ENCODE measurements at places on chromosomes 7 and 10.

GRCh38 chr7:49788455-49789059, 15.1 kb downstream of the VWC2 start:
- DNase-seq: no peak

DNA sequence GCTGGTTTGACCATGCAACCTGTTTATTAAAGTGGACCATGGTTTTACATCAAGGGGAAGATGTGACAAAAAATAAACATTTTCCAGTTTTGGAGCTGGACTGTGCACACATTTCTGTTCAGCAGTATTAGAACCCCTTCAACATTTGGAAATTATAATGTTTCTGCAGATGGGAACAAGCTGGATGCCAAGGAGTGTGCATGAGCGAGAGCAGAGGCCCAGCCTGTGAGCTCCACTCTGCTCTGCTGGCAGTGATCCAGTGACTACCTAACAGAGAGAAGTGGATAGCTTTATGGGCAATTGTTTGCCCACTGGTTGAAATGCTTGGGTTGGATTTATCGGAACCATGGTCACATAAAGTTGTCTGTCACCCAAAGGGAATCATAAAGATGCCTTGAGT, 456.7 kb downstream of the NRG3 start:
- no peak for DNase-seq

DNA sequence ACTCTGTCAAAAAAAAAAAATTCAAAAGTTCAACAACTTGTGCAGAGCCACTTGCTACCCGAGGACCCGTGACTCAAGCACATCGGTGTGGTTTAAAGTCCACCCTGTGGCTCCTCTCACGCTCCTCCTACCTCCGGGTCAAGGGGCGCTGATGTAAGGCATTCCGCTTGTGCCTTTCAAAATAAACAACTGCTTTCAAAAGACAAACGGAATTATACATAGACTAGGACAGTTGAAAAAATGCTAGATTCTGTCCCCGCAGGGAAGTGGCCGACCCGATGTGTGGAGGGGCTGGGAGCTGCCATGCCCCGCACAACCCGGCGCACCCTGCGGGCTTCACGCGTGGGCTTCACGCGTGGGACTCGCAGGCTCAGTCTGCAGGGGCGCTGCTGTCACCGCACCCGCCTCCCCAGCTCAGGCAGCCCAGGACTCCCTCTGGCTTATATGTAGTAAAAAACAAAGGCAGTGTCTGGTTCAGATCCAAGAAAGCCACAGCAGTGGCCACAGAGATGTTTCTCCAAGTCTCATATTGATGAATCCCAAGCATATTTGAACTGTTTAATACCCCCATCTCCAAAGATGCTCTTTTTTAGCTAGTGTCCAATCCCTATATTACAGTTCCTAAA, 239.7 kb upstream of the INHBA start:
- no peak for DNase-seq

DNA sequence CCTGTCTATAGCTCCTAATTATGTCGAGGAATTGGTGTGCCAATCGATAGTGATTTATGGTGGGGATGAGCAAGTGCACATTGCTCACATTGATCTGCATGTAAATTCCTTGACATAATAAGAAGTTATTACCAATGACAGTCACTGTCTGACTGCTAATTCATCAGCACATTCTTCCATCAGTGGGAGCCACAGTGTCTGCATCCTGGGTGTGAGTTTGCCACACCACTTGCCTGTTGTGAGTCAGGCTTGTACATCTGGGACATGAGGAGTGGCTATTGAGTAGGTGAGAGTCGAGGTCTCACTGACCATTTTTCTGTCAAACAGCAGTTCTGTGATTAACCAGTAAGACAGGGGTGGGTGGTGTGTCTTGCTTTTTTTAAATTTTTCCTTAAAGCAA, 263.4 kb downstream of the LRMDA start:
- no peak for DNase-seq

DNA sequence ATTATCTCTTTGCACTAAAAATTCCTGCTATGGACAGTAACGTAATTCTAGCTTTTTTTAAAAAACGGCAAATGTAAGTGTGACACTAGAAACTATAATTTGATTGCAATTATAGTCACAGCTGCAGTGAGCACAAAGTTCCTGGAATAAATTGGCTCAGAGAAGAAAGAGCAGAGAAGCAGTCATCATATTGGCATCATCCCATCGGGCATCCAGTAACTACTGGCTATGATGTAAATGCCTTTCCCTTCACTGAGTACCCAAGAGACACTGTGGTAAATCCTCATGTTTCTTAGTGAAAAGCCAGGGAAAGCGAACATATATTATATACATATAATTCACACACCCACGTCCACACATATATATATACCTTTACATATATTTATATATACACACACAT, 43.6 kb downstream of the PIP4K2A start:
- no peak for DNase-seq

GRCh38 chr7:6256109-6256483, 16.3 kb downstream of the CYTH3 start:
- DNase-seq: no peak

GRCh38 chr7:136509466-136509865, 359.0 kb upstream of the CHRM2 start:
- no peak for DNase-seq

GRCh38 chr7:151891753-151892152, 14.8 kb upstream of the PRKAG2 start:
- no peak for DNase-seq

DNA sequence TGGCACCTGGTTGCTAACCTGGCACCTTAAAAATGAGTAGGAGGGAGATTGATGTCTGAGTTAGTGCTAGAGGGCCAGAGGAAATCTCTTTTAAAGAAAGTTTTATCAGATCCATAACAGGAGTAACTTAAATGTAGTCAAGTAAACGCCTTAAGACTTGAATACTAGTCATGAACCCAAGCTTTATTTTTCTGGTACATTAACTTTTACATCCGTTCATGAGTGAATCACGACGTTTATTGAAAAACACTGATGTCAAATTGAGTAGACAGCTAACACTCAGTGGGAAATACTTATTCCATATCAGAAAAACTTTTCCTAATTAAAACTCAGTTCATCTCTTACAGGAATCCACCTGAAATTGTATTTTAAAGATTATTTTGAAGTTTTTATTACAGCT, 6.9 kb upstream of the LAMB1 start:
- DNase-seq: no peak

GRCh38 chr7:134874407-134874806, 95.0 kb downstream of the CALD1 start:
- DNase-seq: no peak

DNA sequence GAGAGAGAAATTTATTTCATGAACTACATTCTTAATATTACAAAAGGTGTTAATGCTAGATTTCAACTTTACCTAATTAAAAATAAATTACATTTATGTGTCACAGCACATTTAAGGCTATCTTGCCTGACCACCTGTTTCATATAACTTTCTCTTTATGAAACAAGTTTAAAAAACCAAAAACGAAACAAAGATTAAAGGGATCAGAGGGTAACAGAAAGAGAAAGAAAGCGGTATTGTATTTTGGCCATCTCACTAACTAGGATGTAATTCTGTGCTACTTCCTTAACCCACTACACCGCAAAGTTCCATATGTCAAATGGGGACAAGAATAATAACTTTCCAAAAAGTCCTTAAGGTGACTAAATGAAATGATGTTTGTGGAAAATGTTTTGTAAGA, 6.3 kb upstream of the RHOBTB1 start:
- no peak for DNase-seq

- DNase-seq: no peak
Measured at GRCh38 chr10:43939939-43940820, 291.5 kb upstream of the ZNF32 start.

DNA sequence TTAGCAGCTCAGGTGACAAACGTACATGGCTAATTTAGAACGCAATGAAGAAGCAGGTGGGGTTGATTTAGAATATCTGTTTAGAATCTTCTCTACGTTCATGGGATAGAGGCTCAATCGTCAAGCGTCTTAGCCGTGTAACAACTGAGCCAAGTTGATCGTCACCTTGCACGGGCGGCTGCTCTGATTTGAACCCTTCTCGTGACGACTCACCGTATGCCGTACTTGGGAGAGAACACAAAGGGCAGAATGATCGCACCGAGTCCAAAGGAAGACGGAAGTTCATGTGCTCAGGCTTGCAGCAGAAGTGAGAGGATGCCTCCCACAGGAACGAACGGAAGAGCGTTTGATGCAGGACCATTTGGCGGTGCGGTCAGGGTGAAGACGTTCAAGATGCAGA, 108.3 kb upstream of the TCERG1L start:
- no peak for DNase-seq

DNA sequence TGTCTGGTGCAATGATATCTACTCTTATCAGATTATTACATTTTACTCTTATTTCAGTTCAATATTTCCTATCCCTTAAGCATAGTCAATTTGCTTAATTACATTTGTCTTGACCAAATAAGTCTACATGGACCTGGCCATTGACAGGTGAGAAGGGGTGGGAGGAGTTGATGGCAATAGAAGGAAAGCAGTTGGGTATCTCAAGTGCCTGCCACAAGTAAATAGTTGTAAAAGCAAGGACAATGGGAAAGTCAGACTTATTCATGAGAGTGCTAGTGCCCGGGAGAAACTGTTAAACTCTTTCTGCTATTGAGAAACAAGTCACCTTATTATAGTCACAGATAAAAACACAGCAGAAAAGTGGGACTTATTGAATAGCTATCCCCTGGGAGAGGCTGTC, 32.4 kb upstream of the HGF start:
- no peak for DNase-seq

DNA sequence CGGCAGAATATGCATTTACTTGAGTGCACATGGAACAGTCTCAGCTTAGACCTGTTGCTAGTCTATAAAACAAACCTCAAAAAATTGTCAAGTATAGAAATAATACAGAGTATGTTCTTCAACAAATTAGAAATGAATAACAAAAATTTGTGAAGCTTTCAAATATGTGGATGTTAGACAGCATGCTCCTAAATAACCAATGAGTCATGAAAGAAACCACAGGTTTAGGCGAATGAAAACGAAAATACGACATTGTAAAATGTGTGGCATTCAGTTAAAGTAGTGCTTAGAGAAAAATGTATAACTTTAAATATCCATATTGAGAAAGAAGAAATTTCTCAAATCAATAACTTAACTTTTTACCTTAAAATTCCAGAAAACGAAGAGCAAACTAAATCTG, 760.0 kb upstream of the SORCS1 start:
- no peak for DNase-seq

DNA sequence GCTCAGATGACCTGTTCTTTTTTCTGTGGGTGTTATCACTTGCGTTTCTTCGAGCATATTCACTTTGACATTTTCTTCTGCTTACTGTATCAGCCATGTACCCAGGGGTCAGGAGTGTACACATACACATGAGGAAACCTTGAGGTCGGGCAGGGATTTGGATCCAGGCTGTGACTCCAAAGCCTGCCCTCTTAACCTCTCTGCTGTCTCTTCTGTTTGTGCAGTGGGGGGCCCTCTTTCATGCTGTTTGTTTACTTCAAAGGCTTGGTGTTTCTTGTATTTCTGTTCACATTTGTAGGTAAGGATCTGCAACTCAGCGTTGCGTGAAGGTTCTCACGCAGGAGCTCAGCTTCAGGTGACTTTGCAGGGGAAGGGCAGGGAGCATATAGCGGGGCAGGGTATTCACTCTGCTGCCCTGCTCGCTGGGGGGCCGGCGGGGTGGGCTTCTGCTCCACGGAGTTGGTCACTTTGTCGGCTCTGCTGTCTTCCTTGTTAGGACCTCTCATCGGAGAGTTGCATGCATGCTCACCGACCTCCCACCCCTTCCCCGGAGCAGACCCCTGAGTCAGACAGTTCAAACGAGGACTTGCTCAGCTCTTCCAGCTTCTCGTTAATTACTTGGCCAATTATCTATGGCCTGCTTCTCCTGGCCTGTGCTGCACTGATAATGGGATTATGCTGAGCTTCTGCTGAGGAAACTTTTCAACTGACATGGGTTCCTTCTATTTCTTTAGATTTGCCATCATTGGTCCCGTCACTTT, 77.5 kb downstream of the SDK1 start:
- DNase-seq: no peak

DNA sequence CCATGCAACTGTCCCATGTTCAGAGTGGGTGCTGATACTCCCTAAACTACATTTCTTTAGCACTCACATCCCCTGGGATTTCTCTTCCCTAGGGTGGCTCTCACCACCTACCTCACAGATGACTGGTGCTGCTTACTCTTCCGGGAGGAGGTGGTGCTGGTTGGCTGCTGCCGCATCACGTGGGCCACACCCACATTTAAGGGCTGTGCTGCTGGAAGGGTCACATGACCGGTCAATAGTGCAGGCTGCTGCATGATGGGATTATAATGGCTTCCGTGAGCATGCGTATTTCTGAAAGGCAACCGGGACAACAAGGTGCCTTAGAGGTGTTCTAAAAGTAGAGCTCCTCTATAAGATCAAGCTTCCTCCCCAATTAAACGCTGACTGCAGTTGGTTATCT, 76.8 kb downstream of the CLEC2L start:
- no peak for DNase-seq

DNA sequence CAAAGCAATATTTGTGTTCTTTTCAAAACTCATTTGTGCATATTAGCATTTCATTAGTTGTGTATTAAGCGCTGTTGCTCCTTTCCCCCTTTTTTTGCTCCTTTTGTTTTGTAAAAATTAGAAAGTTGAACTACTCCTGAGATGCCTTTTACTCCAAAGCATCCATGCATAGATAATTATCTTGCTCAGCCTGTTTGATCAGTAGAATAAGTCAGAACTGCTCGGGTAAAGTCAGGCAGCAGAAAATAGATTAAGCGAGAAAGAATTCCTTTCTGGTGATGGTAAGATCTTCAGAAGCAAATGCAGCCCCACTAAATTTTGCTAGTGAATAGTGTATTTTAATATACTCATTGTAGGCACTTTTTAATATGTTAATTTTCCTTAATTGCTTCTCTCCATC, 227.1 kb downstream of the TEX36 start:
- DNase-seq: no peak

DNA sequence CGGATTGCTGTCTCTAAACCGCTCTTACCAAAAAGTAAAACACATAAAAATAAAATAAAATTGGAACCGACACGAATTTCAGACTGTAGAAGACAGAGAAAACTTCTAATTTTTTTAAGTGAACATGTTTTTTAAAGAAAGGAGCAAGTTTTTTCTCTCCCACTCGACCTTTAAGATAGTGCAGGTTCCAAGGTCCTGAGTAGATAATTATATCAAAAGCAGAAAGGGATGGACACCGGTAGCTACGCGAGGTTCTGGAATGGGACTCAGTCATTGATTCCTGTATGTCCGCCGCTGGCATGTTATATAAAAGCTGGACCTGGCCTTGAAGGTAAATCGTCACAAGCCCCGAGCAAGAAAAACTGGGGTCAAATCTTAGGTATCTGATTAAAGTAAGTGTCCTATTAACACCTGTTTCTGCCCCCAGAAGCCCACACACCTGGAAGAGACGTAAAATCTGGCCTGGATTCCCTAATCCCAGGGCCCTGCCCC, 462 bp upstream of the CISD1 start:
- DNase-seq: no peak

GRCh38 chr10:118998183-118998582, 31.3 kb upstream of the NANOS1 start:
- DNase-seq: no peak

DNA sequence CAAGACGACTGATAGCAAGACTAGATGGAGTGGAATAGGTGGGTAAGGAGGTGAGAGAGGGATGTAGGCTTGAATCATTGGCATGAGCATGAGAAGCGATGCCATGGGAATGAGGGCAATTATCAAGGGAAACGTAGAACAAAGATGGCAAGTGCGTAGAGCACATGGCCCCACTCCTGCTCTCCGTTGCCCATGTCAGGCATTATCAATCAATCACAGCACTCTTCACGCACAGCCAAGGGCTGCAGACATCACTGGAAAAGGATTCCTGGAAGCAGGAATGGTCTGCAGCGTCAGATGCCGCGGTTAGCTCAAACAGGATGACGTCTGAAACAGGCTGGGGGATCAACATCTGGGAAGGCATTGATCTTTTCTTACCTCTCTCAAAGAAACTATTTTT, 25.6 kb upstream of the GALNTL5 start:
- DNase-seq: no peak
